ENCODE measurements at places on chromosomes 6 and 20.

- DNase-seq = no peak
Measured at GRCh38 chr6:33794910-33795623, 6.1 kb upstream of the LEMD2 start.

DNA sequence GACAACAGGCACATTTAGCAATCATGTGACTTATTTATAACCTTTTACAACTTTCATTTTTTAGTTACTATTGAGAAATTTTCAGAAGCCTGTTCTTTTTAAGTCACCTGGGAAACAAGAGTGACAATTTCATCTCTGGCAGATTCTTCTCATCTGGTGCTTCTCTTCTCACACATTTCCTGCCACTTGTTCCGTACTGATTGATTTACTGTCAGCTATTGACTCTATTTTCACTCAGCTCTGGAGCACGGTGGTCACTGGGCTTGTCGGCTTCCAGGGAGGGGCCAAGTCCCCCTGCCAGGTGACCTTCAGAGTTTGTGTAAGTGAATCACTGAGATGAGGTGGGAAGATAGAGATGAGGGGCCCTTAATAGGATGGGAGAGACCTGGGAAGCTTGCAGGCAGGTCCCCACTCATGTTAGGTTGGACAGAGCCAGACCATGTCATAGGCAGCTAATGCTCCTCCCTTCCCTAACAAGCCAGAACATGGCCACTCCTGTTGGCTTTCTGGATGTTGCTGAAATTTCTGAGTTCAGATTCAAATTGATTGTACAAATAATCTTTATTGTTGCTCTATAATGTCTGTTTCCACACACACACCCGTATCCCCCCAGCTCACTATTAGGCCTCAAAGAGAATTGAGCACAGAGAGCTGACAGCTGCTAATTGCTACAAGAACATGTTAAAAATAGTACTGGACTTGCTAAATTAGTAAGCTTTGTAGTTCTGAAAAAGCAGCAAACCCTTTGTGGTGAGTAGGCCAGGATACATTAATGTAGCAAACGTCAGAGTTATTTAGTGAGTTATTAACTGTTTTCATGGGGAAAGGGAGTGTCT, 13.3 kb downstream of the DUSP22 start:
- DNase-seq = no peak

DNA sequence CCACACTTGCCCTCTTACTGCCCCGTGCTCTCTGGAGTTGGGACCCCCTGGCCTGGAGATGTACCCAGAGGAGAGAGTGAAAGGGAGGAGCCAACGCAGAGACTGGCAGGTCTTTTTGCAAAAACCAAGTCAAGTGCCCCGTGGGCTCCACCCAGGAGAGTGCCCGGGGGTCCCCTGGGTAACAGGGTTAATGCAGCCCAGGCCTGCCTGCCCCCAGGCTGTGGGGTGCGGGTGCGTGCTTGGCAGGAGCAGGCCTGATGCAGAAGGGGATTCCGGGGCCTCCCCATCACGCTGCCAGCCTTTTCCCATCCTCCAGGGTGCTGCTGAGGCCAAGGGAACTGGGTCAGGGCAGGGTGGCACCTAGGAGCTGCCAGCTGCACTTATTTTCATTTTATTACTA, 184.4 kb downstream of the ERMARD start:
- no peak for DNase-seq

DNA sequence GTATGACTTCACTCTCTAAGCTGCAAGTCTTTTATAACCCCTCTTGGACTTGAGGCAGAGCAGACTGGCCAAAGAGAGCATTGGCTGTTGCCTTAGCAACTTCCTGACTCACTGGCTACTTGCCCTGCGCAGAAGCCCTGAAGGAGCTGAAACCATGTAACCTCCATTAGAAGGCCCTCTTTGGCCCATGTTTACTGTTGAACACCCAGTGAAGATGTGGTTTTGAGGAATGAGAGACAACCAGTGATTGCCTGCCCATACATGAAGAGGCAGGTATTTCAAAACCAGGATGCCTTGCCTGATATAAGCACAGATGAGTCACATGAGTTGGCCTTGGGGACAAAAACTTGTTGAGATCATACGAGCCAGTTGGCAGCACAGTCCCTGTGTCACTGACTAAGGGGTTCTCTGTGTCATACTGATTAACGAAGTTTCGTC, 182.5 kb downstream of the EDN1 start:
- DNase-seq = no peak

DNA sequence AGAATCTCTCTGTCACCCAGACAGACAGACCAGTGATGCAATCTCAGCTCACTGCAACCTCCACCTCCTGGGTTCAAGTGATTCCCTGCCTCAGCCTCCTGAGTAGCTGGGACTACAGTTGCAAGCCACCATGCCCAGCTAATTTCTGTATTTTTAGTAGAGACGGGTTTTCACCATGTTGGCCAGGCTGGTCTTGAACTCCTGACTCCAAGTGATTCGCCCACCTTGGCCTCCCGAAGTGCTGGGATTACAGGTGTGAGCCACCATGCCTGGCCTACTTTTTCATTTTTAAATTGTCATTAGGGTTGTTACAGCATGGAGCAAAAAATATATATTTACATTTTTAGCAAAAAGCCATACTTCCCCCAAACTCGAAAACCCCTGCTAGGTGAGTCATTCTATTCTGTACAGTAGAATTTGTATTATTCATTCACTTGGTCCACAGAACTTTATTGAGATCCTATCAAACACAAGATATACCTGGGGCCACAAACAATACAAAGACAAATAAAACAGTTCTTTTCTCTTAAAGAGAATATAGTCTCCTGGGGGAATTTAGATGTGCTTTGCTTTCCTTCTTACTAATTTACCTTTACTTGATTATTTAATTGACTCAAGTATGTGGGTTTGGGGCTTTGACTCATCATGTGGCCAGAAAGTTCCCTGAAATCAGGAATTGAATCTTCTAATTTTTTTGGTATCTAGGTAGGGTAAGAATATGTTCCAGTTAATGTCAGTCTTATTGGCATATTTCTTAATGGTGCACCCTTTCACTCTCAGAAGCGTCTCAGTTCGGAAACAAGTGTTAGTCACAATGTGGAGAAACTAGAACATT, 16.6 kb upstream of the CCND3 start:
- DNase-seq = no peak

GRCh38 chr6:165274611-165275010, 34.8 kb downstream of the C6orf118 start:
- no peak for DNase-seq

Data from stimulated activated CD4-positive, alpha-beta T cell treated with anti-CD3 and anti-CD28 coated beads, TNF-alpha, amount 100 ng/mL, for 1 hour (primary cell).